ENCODE measurements at places on chromosomes 3 and 15.

DNA sequence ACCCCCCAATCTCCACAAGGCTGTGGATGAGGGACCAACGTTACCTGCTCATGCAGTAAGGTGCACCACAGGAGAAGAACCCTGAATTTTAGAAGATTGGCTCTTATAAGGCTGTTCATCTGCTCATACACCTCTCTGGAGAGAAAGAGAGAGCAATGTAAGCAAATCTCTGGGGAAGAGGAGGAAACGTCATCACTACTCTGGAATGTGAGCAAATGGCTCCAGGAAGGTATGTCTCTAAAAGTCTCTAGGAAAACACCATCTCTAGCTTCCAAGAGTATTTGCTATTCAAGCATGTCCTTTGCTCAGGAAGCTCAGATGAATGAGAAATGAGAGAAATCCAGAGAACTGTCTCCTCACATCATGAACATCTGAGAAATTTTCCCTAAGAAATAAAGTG lies 235.4 kb downstream of the TBL1XR1 start:
- DNase-seq: no peak

- DNase-seq: no peak
Measured at GRCh38 chr3:60015032-60015705, 965.3 kb upstream of the CFAP20DC start.

GRCh38 chr3:78337801-78338211 lies 1297.9 kb downstream of the ROBO2 start:
- no peak for DNase-seq

GRCh38 chr3:139839659-139840058 lies 95.3 kb upstream of the CLSTN2 start:
- DNase-seq: no peak

Data from CD4-positive, alpha-beta T cell (primary cell).